ENCODE measurements at places on chromosomes 16 and 17.

DNA sequence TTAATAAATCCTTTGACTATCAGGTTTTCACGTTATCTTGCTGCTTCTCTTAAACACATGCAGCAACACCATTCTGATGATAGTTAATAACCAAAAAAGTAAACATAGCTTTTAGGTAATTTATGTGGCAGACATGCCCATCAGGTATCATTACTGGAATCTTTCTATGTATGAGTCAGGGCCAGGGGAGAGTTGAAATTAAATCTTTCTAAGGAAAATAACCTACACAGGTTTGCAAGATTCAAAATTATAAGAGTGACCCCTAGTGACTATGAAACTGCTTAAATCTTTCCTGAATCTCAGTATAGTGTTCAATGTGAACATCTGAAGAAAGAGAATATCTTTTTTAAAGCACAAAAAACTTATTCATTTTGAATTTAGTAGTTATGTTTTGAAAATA is 666.6 kb downstream of the CDH11 start:
- peak; percentile 67 for DNase-seq

DNA sequence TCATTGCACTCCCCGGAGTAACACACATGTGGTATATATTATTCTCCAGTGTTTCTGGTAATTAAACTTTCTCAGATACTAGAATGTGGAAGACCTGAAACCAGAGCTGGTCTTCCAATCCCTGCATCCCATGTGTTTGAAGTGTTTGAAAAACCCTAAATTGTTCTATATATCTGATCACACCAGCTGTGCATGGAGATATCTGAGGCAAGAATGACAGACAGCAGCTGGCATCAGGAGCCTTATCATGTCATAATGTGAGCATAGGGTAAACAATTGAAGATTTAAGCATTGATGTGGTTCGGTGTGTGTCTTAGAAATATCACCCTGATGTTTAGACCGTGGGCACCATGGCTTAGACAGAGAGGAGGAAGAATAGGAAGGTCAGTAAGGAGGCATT is 251.0 kb downstream of the CDH11 start:
- no peak for DNase-seq

GRCh38 chr17:2040219-2040827 is 1.5 kb upstream of the OVCA2 start:
- no peak for DNase-seq

DNA sequence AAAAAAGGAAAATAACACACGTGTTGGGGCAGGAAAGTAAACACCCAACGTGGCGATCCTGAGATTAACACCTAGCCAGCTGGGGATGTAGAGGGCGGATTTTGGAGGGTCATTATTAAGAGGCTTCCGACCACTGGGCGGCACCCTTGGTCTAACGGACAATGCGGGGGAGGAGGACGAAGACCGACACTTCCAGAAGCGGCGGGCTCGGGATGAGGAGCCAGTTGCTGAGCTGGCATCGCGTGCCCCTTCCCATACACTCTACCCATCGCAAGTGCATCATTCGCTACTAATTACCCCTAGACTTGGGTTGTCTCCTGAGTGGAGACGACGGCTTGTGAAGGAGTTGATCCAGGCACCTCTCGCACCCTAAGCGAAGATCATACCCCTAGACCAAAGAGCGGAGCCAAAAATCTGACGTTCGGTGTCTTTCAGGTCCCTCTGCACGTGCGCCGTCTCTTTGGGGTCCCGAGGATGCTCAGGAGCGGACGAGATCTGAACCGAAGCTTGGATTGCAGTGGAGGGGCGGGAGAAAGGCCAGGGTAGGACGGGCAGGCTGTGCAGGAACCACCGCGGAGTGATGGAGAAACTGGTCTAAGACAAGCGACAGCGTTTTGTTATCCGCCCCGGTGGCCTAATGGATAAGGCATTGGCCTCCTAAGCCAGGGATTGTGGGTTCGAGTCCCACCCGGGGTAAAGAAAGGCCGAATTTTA is 17.6 kb downstream of the ZNF213 start:
- DNase-seq: peak; percentile 91

- DNase-seq: peak; percentile 29
These were observed 676.2 kb downstream of the CDH11 start for GRCh38 chr16:64445649-64446048.

DNA sequence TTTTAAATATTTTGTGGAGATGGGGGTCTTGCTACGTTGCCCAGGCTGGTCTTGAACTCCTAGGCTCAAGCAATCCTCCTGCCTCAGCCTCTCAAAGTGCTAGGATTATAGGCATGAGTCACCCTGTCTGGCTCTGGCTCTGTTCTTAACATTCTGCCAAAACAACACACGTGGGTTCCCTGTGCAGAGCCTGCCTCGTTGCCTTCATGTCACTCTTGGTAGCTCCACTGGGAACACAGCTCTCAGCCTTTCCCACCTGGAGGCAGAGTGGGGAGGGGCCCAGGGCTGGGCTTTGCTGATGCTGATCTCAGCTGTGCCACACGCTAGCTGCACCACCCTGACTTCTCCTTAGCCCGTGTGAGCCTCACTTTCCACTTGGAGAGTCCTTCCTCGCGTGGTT is 19.3 kb downstream of the CRISPLD2 start:
- DNase-seq: peak; percentile 82

DNA sequence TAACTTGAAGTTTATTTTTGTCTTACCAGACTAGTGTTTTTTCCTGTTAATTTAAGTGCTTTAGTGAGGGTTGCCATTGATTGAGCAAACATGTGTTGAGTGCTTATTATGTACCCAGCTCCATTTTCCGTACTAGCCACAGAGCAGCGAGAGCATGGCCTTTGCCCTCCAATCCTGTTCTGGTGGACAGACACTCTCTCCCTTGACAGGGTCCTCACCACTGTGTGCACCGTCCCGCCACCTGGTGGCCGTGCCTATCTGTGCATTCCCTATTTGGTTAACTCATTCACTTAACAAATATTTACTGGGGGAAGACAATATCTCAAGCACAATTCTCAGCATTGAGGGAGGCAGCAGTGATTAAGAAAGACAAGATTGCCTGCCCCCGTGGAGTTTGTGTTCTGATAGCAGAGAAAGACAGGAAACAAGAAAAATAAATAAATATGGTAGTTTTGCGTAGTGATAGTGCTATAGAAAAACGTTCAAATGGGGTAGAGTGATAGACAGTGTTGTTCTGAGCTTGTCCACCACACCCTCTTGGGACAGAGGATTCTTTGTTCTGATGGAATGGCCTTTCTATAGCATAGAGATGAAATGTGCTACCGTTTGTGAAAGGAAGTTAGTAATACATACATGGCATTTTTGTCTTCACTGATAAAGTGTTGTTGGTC is 13.0 kb downstream of the CDH13 start:
- DNase-seq: peak; percentile 60

GRCh38 chr16:20773679-20774078 is 9.9 kb downstream of the ACSM3 start:
- no peak for DNase-seq

DNA sequence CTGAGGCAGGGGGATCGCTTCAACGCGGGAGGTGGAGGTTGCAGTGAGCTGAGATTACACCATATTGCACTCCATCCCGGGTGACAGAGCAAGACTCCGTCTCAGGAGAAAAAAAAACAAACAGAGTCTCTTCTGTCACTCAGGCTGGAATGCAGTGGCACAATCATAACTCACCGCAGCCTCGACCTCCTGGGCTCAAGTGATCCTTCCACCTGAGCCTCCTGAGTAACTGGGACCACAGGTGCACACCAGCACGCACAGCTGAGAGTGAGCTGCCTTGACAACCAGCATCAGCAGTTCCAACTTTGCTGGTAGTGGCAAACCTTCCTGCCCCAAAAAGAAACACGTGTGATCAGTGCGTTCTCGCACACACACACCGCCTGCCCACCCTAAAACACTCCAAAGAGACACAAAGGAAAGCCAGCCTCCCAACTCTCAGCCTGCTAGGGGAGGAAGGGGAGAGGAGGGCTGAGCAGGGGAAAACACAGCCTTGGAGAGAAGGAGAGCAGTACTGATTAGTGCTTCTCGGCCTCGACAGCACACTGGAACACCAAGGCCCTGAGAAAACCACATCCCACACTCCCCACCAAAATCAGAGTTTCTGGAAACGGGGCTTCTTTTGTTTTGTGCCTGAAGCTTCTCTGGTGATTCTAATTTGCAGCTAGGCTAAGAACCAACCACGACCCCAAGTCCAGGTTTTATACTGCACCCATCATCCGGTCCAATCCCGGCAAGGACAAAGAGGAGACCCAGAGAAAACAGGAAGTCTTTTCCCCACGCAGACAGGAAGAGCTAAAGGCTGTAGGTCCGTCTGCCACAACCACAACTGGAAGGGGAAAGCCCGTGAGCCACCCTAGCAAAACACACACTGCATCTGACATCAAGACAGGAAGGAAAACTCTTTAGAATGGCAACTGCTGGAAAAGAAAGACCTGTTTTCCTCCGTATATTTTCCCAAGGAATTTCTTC is 28.8 kb downstream of the ZCCHC14 start:
- no peak for DNase-seq

- DNase-seq: no peak
These were observed 24.8 kb downstream of the KRT23 start for GRCh38 chr17:40912486-40913210.
